ENCODE measurements at places on chromosomes 6 and 20.

DNA sequence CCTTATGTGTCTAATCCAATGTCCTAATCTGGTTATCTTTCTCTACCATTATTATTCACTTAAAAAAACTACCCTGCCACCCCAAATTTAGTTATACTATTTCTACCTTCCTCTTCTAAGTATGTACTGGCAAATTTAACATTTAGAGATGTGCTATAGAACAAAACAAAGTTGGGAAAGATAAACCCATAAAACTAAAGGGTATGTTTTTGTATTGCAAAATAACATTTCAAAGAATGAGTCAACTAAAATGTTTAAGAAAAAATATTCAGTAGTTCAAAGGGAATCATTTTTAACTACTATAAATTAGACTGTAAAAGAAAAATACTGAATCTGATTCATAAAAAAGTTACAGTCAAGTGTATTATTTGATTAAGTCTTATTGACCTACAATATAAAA is 103.0 kb downstream of the LMBRD1 start:
- DNase-seq: no peak

GRCh38 chr20:50610212-50610718 is 81.1 kb downstream of the RIPOR3 start:
- no peak for DNase-seq

DNA sequence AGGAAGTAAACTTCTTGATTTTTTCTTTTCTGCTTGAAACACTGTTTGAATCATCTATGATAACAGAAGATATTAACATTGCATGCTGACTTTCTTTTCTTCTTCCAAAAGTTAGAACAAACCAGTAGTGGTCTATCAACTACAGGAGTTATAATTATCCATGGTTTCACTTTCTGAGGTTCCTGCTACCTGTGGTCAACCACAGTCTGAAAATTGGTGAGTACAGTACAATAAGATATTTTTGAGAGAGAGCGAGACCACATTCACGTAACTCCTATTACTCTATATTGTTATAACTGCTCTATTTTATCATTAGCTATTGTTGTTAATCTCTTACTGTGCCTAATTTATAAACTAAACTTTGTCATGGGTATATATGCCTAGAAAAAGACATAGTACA is 86.1 kb downstream of the MAP7 start:
- DNase-seq: no peak

DNA sequence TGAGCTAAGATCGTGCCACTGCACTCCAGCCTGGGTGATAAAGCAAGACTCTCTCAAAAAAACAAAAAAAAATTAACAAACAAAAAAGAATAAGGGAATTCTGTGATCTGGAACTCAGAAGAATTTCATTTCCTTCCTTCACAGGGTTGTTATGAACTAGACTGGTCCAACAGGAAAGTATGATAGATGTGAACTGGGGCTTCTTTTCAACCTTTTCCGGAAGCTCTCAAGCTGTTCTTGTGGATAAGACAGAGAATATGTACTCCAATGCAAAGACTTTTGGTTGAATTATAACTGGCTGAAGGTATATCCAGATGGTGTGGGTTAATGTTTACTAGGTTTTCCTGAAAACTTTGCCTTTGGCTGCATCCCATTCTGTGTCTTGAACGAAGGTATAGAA is 5.3 kb downstream of the RNF8 start:
- DNase-seq: no peak

GRCh38 chr20:41049451-41049850 is 20.8 kb downstream of the TOP1 start:
- no peak for DNase-seq

DNA sequence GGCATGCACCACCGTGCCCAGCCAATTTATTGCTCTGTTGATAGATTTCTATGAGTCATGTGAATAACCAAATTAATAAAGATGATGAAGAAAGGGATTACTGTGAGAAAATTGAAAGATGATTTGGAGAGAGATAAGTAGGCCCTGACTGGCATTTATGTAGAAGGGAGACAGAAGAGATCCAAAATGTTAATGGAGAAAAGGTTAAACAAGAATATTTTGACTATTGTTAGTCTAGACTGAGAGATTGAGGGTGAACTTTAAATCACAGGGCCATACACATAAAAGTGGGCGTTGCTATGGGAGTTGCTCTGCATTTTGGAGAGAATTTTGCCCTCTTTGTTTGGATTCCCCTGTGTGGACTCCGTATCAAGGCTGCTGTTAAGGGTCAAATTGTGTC is 68.9 kb upstream of the SCAF8 start:
- no peak for DNase-seq

GRCh38 chr6:136669299-136669699 is 119.1 kb upstream of the MAP7 start:
- DNase-seq: no peak

- no peak for DNase-seq
These were observed 752.8 kb downstream of the CBLN4 start for GRCh38 chr20:55252521-55252920.

DNA sequence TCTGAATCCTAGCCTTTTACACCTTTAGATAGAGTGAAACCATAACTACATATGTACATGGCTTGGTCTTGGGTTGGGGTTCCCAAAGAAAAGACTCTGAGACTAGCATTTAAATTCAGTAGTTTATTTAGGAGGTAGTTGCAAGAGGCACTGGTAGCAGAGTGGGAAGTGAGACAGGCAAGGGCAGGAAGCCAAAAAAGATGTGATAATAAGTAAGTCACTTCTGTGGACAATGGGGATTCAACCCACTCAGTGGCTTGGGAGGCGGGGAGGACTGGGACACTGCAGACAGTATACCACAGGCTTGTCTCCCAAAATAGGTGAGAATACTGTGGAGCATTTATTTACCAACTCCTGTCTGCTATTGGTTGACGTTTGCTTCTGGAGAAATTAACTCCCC is 131.9 kb downstream of the SLC24A3 start:
- DNase-seq: no peak

DNA sequence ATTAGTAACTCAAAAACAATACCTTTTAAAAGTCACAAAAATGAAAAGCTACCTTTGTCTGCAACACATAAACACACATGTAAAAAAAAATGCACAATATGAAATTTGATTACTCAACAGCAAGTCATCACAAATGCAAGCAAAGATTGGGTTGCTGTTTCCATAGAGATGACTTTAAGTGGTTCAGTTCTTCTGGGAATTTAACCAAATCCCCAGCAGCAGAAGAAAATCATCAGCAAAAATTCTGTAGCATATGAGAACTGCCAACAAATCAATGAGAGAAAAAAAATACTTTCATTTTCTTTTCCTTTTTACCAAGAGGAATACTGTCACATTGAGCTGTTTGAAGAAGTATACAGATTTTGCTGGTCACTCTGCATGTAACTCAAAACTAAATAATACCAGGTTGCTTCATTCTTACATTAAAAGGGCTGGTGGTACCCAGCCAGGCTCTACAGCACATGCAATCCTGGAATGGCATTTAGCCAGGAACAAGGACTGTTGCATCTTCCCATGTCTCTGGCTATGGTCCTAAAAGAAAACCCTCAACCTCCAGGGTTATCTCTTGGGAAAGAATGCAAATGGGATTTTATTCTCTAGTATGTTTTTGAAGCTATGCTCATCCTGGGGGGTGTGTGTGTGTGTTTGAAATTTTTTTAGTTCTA is 158.3 kb downstream of the OPRM1 start:
- no peak for DNase-seq

DNA sequence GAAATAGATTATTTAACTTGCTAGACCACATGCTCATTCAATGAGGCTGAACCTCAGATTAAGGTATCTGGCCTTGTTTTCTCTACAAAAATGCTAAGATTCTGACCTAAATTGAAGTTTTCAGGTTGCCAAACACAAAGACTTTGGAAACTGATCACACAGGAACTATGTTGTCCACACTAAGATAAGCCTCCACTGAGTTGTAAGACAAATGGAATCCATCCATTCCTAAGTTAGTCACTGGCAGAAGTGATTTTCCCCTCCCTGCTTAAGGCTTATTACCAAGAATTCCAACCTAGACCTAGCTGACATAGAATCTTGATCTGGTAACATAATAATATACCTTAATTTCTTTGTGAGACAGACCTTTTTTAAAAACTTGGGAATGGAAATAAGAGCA is 608.1 kb downstream of the TENT5A start:
- no peak for DNase-seq

DNA sequence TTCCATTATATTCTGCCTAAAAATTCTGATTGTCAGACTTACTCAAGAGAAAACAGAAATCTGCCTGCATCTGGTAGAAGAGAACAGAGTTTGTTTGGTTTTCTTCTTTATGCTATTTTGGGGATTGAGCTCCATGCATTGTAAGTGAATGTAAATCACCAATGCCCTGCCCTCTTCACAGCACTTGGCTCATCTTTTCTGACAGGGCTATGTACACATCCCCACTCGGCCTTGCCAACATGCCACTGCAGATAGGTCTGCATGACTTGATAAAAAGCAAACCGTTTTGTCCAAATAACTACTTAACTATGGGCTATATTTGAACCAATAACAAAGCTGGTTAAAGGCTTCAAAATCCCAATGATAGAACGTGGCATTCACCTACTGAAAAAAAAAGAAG is 117.7 kb downstream of the IBTK start:
- DNase-seq: no peak
